ENCODE measurements at places on chromosomes 3 and 15. TPM values are rescaled to one million over a fixed set of nuclear protein-coding genes. Genes with fewer than 3 reads are reported as not detected.

Gene FEZF2
- not detected for total RNA-seq

GRCh38 chr3:156620260-156620659 lies 54.1 kb upstream of the TIPARP start:
- no peak for DNase-seq

Gene CLDN16
- total RNA-seq: 4.8 TPM

- no peak for DNase-seq
Measured at GRCh38 chr15:48550822-48551525, 94.5 kb downstream of the FBN1 start.

GRCh38 chr3:49666592-49666991 lies 7.6 kb upstream of the APEH start:
- DNase-seq: no peak

Gene NRG4
- 0.71 TPM for total RNA-seq

Gene CCR2
- not detected for total RNA-seq

Gene NECTIN3
- 110 TPM for total RNA-seq

DNA sequence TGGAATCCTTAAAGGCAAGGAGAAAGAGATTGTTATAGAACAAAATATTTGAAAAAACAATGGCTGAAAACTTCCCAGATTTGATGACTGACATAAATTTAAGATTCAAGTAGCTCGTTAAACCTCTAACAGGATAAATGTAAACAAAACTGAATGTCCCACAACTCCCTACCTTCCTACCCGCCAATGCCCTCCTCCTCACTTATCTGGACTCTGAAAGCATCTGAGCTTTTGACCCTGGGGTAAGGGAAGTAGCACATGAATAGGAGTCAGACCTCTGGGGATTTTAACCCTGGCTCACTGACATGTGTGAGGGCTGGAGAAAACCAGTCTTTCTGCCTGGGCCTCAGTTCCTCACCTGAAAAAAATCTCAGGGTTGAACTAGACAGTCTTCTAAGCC lies 26.9 kb downstream of the CYP19A1 start:
- no peak for DNase-seq

Measured in Calu3 (cell line).